Right hindlimb (tissue), 1 donor: ENCODE measurements at places on chromosomes 6 and 20.

DNA sequence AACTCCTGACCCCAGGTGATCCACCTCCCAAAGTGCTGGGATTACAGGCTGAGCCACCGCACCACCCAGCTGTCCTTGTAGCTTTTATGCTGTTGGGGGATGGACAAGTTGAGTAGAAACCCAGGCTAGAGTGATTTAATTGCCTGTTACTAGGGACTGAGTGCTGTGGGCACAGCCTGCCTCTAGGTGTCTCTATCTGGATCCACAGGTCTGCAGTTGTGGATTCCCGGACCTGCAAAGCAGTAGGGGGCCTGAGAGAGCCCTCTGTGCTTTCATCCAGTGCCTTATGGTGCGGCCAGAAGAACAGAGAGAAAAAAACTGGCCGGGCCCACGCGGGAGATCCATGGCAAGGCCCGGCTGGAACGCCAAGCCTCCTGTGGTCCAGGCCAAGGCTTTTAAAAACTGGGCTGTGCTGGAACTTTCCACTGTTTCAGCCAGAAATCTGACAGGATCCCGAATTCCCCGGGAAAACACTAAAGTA lies 5.2 kb downstream of the SIRPA start:
- peak; percentile 76 for DNase-seq

DNA sequence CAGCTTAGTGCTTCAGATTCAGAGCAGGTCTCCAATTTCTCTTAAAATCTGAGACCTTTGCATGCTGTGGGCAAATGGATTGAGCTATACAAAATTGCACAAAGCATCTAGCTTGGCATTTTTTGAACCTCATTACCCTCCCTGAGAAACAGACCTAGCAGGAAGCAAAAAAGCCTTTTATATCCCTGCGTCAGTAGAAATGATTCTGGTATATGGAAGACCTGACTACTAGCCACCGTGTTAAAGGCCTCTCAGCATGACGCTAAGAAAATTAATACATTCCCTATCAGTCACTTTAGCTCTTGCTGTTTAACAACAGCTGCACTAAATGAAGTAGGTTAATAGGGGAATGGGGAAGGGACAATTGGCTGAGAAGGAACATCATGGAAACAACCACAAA lies 110.7 kb upstream of the SMLR1 start:
- DNase-seq, result no peak

GRCh38 chr6:134176264-134176975 lies 124.0 kb upstream of the SLC2A12 start:
- peak; percentile 70 for DNase-seq

GRCh38 chr20:50034567-50035180 lies 51.9 kb downstream of the SNAI1 start:
- peak; percentile 76 for DNase-seq
